OCI-LY7 (cell line): ENCODE measurements at places on chromosomes 13 and 19. TPM values are rescaled to one million over a fixed set of nuclear protein-coding genes. Genes with fewer than 3 reads are reported as not detected.
A peak's percentile ranks its signal among the peaks of the same experiment; 100 is the strongest.

GRCh38 chr13:31264151-31264550, 64.4 kb downstream of the B3GLCT start:
- no peak for DNase-seq

DNA sequence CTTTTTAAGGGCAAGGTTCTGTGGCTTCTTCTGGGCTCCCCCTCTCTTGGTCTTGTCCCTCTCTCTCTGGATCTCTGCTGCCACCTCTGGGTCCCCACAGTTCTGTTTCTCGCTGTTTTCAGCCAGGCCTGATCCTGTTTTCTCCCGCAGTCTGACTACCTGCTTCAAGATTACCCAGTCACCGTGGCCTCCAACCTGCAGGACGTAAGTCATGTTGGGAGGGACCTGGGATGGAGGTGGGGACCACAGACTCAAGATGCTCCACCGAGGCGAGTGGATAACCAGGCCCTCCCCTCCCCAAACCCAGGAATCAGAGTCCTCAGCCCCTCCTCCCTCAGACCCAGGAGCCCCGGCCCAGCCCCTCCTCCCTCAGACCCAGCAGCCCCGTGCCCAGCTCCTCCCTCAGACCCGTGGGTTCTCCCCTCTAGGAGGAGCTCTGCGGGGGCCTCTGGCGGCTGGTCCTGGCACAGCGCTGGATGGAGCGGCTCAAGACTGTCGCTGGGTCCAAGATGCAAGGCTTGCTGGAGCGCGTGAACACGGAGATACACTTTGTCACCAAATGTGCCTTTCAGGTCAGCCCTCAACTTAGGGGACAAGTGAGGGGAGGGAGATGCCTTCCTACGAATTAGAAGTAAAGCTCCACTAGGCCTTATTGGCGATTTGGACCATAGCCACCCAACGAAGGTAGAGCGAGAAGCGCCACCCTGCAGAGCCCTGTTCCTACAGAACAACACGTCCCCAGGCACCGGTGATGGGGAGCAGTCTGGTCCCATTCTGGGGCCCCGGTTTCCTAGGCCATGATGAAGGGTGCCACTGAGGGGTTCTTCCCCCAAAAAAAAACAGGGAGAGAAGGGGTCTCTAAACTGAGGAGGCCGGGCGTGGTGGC, 2.2 kb downstream of the FLT3LG start:
- DNase-seq = peak; percentile 60

Gene KCNC3
- 21.7 and 23.4 TPM in 2 replicates for total RNA-seq

- no peak for DNase-seq
Measured at GRCh38 chr13:99417201-99418102, 83.8 kb upstream of the TM9SF2 start.

- no peak for DNase-seq
Measured at GRCh38 chr19:35128398-35129057, 6.3 kb downstream of the LGI4 start.

DNA sequence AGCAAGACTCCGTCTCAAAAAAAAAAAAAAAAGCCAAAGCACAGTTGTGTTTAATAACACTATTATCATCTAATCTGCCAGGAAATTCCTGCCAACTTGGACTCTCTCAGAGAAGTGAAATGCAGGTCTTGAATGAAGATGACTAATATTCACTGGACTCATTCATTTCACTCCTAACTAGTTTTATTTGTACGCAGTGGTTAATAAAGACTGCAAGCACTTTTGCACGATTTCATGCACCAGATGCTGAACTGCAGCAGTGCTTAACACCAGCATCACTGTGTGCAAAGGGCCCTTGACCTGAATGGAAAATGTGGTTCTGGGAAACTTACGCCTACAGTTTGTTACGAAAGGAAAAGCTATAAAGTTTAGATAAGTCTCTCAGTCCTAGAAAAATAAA, 63.3 kb downstream of the DHRS12 start:
- DNase-seq = no peak

DNA sequence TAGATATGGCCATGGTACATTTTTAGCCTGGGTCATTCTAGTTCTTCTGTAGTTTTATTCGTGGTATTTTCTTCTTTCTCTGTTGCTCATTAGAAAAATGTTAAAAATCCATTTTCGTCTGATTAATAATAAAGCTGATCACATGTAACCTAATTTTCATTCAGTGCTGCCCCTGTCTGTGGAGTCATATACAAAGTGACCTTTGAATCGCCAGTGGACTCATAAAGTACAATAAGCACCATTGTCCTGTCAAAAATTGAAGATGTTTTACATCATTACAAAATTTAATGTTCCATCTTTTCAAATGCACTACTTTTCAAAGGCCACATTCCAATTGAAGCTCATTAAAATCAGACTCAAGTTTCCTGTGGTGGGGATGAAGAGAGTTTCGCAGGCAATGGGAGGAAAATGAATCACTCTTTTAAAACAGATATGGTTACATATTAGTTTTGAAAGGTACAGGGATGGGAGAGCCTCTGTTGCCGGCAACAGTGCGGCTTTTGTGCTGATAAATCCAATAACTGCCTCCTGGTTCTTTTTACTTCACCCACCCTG, 205.4 kb downstream of the ZNF536 start:
- DNase-seq = no peak

- DNase-seq = peak; percentile 84
Measured at GRCh38 chr13:30376426-30377311, 45.6 kb upstream of the UBE2L5 start.

Gene ZNF112
- not detected in 2 replicates for total RNA-seq

- no peak for DNase-seq
Measured at GRCh38 chr13:93811738-93812112, 585.1 kb downstream of the GPC6 start.

- DNase-seq = no peak
Measured at GRCh38 chr19:45162608-45163143, 1.9 kb upstream of the NKPD1 start.

Gene TMEM190
- total RNA-seq = not detected in 2 replicates

Gene ZNF844
- total RNA-seq = 7.7 and 9.3 TPM in 2 replicates

Gene PRTN3
- total RNA-seq = not detected in 2 replicates

Gene KIR2DL3
- not detected in 2 replicates for total RNA-seq

Gene TSSK6
- total RNA-seq = 6.4 and 8.7 TPM in 2 replicates

- DNase-seq = no peak
Measured at GRCh38 chr13:33628662-33629061, 189.3 kb upstream of the RFC3 start.

DNA sequence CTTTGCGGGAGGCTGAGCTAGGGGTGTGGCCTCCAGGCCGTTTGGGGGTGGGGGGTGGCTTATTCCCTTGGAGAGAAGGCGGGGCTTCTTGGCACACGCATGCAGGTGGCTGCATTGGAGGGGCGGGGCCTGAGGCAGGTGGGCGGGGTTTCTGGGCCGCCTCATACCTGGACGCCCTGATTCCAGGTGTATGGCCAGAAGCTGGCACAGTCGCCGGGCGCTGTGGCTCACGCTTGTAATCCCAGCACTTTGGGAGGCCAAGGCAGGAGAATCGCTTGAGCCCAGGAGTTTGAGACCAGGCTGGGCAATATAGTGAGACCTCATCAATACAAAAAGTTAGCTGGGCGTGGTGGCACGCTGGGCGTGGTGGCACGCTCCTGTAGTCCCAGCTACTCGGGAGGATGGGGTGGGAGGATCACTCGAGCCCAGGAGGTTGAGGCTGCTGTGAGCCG, 7.8 kb downstream of the ABCA7 start:
- no peak for DNase-seq

Gene ZNF681
- total RNA-seq = 6.0 and 6.2 TPM in 2 replicates

DNA sequence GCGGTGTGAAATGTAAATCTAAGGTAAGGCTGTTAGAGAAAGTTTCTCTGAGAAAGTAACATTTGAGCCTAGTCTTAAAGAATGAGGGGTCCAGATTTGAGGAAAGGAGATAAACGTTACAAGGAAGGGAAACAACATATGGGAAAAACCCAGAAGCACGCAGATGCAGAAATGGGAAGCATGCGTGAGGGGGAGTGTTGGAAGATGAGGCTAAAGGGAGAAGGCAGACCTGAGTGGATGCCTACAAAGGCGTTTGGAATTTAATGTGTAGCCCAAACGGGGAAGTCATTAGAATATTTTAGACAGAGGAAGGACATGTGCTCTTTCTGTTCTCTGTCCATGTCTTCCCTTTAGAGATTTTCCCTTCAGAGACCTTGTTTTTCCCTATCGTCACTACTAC, 61.0 kb downstream of the TPT1 start:
- DNase-seq = no peak

DNA sequence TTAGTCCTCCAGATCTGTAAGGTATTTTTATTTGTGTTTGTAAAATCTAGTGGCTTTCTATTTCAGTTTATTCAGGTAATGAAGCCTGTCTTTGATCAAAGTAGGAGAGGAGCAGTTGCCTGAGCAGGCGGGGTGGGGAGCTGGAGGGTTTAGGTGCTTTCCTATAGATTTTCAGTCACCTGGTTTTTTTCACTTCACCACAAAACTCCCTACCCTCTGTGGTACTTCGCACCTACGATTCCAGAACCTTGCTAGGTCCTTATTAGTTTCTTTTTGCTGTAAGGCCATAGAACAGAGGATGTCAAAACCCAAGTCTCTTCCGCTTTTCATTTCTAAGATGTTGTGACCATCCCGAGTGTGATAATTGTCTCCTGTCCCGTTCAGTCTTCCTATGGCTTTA, 26.6 kb downstream of the SLAIN1 start:
- DNase-seq = no peak

DNA sequence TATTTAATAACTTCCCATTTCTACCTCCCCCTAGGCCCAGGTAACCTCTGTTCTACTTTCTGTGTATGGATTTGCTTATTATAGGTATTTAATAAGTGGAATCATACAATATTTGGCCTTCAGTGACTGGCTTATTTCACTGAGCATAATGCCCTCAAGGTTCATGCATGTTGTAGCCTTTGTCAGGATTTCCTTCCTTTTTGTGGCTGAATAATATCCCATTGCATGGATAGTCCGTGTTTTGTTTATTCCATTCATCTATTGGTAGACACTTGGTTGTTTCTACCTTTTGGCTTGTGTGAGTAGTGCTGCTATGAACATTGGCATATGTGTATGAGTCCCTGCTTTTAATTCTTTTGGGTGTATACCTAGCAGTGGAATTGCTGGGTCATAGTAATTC, 9.4 kb downstream of the HNRNPM start:
- DNase-seq = no peak

- DNase-seq = no peak
Measured at GRCh38 chr19:17949956-17950309, 17.0 kb upstream of the KCNN1 start.
